Pulmonary artery endothelial cell (primary cell): ENCODE measurements at places on chromosomes 2 and 18. TPM values are rescaled to one million over a fixed set of nuclear protein-coding genes. Genes with fewer than 3 reads are reported as not detected.

- DNase-seq: no peak
These were observed 8.0 kb downstream of the AGFG1 start for GRCh38 chr2:227479865-227480475.

GRCh38 chr2:128599700-128600099 lies 281.0 kb upstream of the HS6ST1 start:
- no peak for DNase-seq

GRCh38 chr2:41775366-41776025 lies 272.3 kb upstream of the PKDCC start:
- no peak for DNase-seq

ZNF638 gene
- total RNA-seq: 93.0 and 131 TPM in 2 replicates
